ENCODE measurements at places on chromosomes 7 and 10.

GRCh38 chr7:128091106-128091505 is 59.9 kb upstream of the LRRC4 start:
- DNase-seq: no peak

- DNase-seq: no peak
These were observed 475.0 kb downstream of the GLRX3 start for GRCh38 chr10:130611239-130611638.

DNA sequence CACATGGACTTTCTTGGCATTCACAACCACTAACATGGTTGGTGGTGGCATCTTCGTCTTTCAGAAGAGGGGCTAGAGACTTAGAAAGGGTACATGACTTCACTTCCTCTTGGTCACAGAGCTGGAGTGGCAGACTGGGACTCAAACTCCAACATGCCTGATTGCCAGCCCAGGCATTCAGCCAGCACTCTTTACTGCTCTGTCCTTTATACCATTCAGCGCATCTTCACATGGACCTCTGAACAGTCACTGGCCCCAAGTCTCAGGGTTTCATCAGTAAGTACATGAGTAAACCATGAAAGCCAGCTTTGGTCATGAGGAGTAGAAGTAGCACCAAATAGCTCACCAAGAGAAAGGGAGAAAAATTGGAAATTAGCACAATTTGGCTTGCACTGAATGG is 148.4 kb upstream of the KLF14 start:
- DNase-seq: no peak

GRCh38 chr10:1202343-1202742 is 146.2 kb downstream of the WDR37 start:
- DNase-seq: peak; percentile 20

- no peak for DNase-seq
These were observed 255.3 kb downstream of the SKAP2 start for GRCh38 chr7:26609082-26609481.

- DNase-seq: no peak
These were observed at the start of gene NEUROG3 for GRCh38 chr10:69573056-69573806. Gene NEUROG3, minus strand, starts transcription at chr10:69573422. Its CDS starts 379 bp downstream, at chr10:69573043.

GRCh38 chr10:67098461-67098860 is 172.6 kb downstream of the LRRTM3 start:
- DNase-seq: no peak

DNA sequence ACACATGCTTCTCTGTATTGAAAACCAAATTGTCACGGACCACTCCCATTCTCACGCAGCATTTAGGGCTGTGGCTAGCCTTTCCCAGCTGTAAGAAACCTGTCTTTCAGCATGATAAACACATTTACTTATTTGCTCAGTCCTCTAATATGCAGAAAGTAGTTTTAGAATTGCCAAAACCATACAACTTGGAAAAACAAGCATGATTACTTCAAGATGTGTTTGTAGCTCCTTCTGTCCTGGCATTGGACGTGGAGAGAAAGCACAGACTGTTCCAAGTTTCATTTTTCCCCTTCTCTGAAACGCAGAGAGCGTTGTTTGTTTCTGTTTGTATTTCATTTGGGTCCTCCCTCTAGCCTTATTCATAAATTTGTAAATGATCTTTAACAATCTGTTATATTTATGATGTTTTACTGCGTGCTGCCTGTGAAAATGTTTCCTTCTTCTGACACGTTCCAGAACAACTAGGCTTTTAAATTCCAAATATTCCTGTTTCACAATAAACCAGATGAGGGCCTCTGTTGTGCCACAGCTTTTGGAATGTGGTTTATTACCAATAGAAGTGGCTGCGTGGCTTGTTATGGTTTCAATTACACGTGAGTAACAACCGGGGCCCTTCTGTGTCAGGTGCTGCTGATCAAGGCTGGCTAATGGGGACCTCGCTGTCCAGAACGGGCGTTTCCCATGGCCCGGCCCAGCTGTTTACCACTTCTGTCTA is 26.1 kb downstream of the MNX1 start:
- DNase-seq: no peak

- no peak for DNase-seq
These were observed 133.9 kb downstream of the ANLN start for GRCh38 chr7:36523371-36524101.

DNA sequence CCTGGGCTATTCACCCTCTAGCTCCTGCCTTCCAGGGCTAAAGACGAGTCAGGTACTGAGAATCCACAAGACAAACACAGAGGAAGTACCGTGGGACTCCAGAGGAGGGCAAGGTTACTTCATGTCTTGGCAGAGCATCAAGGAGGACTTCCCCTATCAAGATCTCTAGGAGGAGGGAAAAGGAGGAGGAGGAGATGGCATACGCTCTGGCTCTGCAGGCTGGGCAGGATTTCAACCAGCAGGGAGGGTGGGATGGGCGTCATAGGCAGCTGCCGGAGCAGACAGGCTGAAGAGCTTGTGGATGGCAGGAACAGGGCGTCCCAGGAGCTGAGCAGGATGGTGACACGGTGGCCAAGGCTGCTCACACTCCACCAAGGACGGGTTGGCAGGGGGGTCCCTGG is 21.3 kb downstream of the MDH2 start:
- DNase-seq: peak; percentile 97

- no peak for DNase-seq
These were observed 41.7 kb downstream of the TNPO3 start for GRCh38 chr7:129013048-129013724.

DNA sequence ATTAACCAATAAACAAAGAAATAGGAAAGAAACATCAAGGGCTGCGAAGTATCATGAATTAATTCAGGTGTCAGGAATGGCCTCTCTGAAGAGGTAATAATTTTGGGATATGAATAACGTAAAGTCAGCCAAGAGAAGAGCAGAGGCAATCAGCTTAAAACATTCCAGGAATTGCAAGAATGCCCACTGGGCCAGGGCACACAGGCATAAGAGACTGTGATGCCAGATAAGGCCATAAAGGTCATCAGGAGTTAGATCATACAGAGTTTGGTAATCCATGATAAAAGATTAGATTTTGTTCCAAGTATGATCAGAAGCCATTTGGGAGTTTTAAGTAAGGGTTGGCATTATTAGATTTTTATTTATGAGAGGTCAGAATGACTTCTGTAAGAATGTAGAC is 53.2 kb upstream of the ABCB4 start:
- DNase-seq: no peak

DNA sequence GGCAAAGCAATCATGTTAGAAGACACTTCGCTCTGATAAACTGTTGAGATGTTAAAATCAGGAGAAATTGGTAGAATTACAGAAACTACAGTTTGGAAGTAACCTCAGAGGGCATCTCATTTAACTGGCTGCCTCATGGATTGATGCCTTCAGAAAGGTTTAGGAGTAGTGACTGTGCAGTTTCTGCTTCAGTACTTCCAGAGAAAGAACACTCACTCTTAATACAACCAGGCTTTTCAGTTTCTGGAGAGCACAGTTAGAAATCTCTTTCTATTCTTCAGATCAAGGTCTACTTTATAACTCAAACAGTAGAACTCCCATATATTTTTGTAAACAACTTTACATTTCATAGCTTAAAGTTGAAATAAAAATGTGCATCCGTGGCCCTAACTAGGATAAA is 1358.9 kb upstream of the LRRTM3 start:
- no peak for DNase-seq

- no peak for DNase-seq
These were observed 29.9 kb downstream of the ZC3HC1 start for GRCh38 chr7:130021105-130021834.

GRCh38 chr7:101699881-101700823 is 71.1 kb upstream of the MYL10 start:
- no peak for DNase-seq

DNA sequence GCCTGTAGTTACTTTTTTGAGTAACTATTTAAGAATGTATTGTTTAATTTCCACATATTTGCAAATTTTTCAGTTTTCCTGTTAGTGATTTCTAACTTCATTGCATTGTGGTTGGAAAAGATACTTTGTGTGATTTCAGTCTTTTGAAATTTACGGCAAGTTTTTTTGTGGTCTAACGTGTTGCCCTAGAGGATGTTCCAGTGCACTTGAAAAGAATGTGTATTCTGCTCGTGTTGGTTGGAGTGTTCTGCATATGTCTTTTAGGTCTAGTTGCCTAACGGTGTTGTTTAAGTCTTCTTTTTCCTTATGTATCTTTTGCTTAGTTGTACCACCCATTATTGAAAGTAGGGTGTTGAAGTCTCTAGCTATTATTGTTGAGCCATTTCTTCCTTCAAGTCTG is 59.7 kb downstream of the LCOR start:
- DNase-seq: no peak

GRCh38 chr10:70007116-70007820 is 45.4 kb upstream of the MACROH2A2 start:
- no peak for DNase-seq

- peak; percentile 75 for DNase-seq
These were observed 44.8 kb upstream of the DMBT1 start for GRCh38 chr10:122515588-122516231.

DNA sequence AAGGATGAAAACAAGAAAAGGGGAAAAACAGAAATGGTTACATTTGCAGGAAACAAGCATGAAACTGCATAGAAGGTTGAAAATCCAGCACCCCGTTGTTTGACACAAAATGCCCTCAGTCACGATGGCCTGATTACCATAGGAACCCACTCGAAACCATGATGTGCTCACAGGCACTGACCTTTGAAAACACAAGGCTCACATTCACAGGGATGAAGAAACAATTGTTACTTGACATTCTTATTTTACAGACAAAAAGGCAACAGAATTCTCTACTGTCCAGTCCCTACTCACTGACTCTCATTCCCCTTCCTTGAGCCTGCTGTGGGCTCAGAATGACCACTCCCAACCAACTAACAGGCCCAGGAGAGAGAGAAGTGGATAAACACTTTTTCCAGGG is 131.4 kb upstream of the PDLIM1 start:
- DNase-seq: no peak

- no peak for DNase-seq
These were observed 39.1 kb downstream of the ADARB2 start for GRCh38 chr10:1698185-1698584.

- DNase-seq: peak; percentile 98
These were observed 65.0 kb downstream of the STK17A start for GRCh38 chr7:43647673-43648472.
